ENCODE measurements at places on chromosomes 5 and 9. TPM values are rescaled to one million over a fixed set of nuclear protein-coding genes. Genes with fewer than 3 reads are reported as not detected.

DNA sequence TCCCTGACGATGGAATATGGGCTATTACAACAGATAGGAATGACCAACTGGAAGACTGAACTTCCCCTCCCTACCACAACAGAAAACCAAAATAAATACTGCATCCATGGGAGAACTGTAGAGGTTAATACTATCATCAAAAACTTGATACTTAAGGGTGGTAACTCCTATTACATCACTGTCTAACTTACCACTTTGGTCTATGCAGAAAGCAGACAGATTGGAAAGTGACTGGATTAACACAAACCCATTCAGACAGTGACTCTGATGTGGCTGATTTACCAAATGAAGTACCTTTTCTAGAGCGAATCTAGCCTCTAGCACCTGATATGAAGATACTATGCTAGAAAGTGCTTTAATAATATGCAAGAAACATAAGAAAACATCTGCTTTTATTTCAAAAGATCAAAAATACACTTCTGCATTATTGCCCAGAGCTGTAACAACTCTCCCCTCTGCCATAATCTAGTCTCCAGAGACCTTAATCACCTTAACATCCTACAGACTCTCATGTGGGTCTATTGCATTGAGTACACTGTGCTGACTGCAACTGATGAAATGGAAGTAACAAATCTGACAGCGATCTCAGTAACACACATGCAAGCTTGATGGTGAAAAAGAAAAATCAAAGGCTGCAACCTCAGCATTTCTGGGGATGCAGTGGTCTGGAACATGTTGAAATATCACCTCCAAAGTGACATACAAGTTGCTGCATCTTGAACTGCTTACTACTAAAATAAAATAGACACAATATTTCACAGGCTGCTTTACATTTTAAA lies 62.7 kb downstream of the EPB41L4A start:
- no peak for DNase-seq

DNA sequence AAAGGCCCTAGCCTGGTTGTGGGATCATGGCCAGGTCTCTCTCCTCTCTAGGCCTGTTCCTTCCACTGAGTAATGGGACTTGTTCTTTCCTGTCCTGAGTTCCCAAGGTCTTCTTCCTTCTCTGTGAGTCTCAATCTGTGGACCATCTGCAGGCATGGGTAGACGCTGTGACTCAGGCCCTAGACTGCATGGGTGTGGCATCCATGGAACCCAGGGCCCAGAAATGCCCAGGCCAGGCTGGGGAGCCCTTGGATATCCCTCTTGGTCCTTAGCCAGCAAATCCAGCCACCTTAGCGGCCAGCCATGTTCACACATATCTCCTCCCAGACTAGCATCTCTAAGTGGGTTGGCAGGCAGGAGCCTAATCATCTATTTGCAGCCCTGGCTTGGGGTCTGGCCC lies 2.3 kb upstream of the ACSL6 start:
- no peak for DNase-seq

DNA sequence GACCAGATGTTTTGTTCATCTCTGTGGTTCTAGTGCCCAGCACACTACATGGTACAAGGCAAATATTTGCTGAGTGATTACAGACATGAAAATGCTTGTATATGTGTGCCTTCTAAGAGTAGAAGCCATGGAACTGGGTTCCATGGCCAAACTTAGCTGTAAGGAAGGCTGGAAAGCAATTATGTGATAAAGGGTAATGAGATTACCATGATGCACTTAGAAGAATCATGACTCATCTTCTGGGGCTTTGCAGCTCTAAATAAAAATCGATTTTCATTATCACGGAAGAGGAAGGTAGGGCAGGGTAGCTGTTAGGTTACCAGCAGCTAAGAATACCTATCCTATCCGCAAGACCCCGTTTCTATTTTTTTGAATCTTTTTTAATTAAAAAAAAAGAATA lies 28.0 kb downstream of the RFK start:
- DNase-seq: no peak

DNA sequence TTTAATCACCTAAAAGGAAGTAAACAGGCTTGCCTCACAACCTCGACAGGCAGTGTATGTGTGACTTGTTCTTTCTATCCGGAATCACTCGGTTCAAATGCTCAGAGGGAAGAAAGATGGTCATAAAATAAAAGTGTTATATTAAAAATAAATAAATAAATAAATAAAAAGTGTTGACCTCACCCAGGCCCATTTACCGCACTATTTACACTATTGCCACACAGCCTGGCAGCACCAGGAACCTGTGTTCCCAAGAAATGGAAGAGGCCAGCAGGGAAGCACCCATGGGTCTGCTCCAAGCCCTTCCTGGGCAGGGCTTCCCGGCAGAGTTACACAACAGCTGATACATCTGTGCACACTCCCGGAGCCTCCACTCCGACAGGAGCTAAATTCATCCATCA lies 127.9 kb downstream of the EFNA5 start:
- no peak for DNase-seq

The MIGA2 gene
- 18.8 TPM for polyA plus RNA-seq

The PCDHB4 gene
- polyA plus RNA-seq: 1.9 TPM

The F2RL2 gene
- 0.71 TPM for polyA plus RNA-seq

DNA sequence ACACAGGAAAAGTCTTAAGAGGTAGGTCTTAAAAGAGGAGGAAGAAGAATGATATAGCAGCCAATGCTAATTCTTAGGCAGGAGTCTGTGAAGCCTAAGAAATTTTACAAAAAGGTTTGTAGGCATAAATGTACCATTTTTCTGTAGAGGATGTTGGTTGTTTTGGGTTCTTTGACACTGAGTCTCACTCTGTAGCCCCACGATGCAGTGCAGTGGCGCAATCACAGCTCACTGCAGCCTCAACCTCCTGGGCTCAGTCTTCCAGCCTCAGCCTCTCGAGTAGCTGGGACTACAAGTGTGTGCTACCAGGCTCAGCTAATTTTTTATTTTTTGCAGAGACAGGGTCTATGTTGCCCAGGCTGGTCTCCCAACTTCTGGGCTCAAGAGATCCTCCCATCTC lies 37.7 kb upstream of the RNF38 start:
- no peak for DNase-seq

The PCDHA1 gene
- polyA plus RNA-seq: not detected

DNA sequence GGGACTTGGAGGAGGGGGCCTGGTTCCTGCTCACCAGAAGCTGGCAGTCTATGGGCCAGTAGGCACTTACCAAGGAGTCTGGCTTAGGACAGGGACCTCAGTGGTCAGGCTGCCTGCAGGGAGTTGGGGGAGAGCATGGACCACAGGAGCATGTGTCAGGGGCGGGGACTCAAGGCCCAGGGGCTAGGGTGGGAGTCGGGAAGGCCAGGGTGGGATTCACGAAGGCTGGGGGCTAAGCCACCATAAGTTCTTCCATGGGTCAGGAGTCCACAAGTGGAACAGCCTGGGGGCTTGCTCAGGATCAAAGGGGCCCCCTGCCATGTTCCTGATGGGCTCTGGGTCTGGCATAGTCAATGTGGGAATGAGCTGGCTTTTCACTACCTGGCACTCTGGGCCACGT lies 11.5 kb upstream of the SLC25A48 start:
- no peak for DNase-seq

GRCh38 chr5:67506241-67506640 lies 309.6 kb upstream of the CD180 start:
- DNase-seq: no peak

The SLC4A9 gene
- 26.9 TPM for polyA plus RNA-seq

DNA sequence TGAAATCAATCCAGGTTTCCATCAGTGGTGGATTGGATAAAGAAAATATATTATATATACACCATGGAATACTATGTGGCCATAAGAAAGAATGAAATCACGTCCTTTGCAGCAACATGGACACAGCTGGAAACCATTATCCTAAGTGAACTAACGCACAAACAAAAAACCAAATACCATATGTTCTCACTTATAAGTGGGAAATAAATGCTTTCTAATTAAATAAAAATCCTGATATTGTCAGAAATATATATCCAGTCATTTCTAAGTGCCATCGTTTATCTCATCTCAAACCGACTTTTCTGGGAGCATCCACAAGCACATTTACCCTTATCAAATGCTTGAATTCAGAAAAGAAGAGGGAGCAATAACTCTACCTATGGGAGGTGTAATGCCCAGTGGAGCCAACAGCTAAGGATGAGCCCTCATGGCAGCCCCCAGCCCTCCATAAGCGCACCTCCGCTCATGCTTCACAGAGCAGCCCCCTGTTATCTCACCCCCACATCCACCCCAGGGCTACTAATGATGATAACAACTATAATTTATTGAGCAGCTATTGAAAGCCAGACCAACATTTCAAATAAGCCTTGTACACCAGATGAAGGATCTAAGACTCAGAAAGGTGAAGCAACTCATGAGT lies 101.7 kb upstream of the SPOCK1 start:
- no peak for DNase-seq

- no peak for DNase-seq
Observed at GRCh38 chr9:110241858-110242321, 14.4 kb downstream of the TXN start.

The FSD1L gene
- 11.4 TPM for polyA plus RNA-seq

DNA sequence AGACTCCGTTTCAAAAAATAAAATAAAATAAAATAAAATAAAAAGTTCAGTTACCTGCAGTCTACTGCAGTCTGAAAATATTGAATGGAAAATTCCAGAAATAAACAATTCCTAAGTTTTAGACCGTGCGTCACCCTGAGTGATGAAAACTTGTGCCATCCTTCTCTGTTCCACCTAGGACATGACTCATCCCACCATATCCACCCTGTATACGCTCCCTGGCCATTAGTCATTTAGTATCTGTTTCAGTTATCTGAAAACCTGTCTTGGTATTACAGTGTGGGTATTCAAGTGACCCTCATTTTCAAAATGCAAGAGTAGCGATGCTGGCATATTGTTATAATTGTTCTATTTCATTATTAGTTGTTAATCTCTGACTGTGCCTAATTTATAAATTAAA lies 51.8 kb upstream of the TEX48 start:
- DNase-seq: no peak

DNA sequence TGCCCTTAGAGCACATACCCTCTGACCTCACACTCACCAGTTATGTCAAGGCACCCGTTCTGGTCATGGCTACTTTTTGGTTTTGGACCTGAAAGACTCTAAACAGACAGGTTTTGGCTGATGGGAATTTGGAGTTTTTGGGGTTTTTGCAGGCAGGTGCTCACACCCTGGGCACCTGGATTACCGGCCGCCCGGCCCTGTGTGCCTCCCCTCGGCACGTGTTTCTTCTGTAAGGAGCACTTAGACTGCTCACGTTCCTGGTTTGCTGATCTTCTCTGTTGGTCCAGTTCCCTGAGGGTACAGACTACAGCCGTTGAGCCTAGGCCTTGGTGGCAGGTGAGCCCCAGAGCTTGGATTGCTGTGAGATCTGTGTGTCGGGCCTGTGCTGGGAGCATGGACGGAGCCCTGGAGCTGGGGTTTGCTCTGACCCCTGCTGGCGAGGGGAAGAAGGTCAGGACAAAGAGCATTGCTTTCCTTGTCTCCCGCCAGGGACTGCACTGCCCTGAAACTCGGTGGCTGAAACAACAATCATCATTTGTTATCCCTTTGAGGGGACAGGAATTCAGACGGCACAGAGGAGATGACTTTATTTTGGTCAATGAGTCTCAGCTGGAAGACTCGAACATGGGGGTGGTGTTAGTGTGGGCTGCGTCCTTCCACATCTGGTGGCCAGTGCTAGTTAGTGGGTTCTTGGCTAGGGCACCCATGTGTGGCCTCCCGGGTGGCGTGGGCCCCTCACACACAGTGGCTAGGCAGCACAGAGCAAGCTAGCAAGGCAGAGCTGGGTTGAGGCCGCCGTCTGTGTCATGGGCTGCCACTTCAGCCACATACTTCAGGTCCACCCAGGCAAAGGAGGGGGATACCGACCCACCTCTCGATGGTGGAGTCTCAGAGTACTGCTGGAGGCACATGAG lies 76.4 kb downstream of the EHMT1 start:
- DNase-seq: no peak

- DNase-seq: no peak
Observed at GRCh38 chr5:76690704-76691466, 25.0 kb upstream of the F2R start.

GRCh38 chr5:82493221-82493620 lies 215.1 kb upstream of the RPS23 start:
- no peak for DNase-seq

DNA sequence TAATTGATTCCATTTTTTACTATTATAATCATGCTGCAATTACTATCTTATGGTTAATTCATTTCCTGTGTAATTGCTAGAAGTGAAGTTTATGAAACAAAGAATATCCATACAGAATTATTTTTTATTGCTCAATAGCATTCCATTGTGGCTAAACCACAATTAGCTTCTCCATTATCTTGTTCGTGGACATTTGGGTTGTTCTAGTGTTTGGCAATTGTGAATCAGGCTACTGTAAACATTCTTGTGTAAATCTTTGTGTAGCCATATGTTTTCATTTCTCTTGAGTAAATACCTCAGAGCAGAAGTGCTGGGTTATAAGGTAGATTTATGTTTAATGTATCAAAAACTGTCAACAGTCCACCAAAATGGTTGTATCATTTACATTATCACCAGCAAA lies 341.1 kb downstream of the MAT2B start:
- no peak for DNase-seq

GRCh38 chr5:50647726-50648125 lies 18.7 kb upstream of the PARP8 start:
- DNase-seq: no peak

The RNF130 gene
- polyA plus RNA-seq: 69.9 TPM

The IGFBPL1 gene
- 1.9 TPM for polyA plus RNA-seq

The IL12B gene
- 0.07 TPM for polyA plus RNA-seq

GRCh38 chr9:15329539-15330109 lies 22.6 kb upstream of the TTC39B start:
- DNase-seq: no peak

DNA sequence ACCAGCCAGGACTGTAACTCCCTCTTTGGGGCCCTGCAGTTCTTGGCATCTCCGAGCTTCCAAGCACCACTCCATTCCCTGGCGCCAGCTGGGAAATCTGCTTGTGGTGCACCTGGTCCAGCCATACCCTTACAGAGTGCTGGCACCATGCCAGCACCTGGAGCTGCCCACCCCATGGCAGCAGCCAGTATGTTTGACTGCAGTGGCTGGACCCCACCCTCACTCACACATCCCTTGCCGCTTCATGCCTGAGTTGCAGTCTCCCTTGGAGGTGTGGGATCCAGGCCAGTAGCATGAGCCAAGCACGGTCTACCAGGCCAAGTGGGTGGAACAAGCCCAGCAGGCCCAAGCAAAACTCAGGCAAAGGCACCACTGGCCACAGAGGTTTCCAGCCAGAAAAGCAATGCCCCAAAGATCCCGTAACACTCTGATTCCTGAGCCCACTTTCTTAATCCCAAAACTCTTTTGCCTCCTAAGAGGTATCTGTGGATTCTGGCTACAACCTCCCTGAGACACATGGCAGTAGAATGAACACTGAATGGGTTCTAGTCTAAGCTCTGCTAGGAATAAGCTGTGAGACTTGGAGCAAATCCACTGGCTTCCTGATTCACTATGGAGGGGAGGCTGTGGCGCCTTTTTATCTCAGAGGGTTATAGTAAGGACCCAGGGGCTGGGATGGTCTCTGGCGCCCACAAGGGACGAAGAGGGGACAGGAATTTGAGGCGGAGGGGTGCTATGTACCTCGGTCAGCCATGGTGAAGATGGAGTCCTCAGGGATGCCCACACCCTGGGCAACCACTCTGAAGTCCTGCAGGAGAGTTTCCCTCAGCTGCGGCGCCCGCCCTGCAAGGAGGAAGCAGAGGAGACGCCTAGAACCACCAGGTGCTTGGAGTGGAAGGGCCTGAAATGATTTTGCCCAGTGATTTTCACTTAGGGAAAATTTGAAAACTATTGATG lies 5.6 kb downstream of the AMBP start:
- DNase-seq: no peak

- DNase-seq: no peak
Observed at GRCh38 chr9:38507587-38507986, 83.3 kb upstream of the IGFBPL1 start.

The PCDHGB4 gene
- 7.6 TPM for polyA plus RNA-seq

GRCh38 chr5:112687306-112687705 lies 50.4 kb upstream of the APC start:
- no peak for DNase-seq

All from left kidney (tissue), 8 donors.